ENCODE measurements at places on chromosomes 16 and 17.

- DNase-seq: no peak
Measured at GRCh38 chr16:19104607-19105006, 9.2 kb upstream of the ITPRIPL2 start.

DNA sequence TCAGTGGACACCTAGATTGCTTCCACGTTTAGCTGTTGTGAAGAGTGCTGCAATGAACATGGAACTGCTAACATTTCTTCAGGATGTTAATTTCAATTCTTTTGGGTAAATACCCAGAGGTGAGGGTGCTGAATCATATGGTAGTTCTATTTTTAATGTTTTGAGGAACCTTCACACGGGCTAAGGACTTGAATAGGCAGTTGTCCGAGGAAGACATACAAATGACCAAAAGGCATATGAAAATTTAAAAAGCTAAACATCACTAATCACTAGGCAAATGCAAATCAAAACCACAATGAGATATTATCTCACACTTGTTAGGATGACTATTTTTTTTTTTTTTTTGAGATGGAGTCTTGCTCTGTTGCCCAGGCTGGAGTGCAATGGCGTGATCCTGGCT, 173.3 kb downstream of the PRKCB start:
- no peak for DNase-seq

DNA sequence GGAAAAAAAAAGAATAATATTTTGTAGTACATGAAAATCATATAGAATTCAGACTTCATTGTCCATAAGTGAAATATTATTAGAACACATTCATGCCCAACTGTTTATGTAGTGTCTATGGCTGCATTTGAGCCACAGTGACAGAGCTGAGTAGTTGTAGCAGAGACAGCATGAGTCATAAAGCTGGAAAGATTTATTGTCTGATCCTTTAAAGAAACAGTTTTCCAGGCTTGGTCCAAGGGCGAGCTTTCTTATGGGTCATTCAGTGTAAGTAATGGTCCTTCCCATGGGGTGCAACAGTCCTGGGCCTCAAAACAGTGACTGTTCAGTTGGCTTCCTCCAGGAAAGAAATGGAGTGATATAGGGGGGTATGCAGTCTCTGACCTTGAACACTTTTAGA, 260.2 kb downstream of the HS3ST4 start:
- DNase-seq: no peak

GRCh38 chr16:3945751-3946603, 65.5 kb upstream of the CREBBP start:
- DNase-seq: no peak

DNA sequence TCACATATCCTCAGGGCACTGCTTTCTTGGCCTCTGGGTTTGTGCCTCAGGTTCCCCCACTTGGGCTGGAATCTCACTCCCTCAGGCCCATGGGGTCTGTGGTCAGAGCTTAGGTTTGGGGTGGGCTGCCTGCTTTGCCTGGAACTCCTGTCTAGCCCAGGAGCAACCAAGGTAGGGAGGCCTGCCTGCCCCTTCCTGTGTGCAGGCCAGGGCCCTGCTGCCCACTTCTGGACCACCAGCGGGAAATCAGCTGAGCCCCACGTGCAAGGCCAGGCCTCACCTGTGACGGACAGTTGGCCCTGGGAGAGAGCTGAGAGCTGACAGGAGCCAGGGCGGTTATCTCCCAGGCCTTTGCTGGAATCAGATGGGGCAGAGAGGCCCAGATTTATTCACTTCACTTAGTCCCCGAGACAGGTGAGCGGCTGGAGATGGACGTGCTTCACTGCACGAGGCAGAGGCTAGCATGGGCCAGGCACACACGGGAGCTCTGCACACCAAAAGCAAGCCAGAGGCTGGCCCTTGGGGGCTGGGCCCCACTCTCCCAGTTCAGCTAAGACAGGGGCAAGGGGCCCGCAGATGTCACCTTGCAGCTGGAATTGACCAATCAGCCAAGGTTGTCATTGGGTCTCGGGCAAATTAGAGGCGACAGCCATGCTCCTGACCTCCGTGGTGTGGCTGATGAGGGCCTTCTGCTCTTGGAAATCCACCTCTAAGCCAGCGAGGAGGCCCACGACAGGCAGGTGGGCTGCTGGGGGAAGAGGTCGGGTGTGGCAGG, 49.9 kb upstream of the DOC2B start:
- no peak for DNase-seq

GRCh38 chr17:546456-546855, 168.2 kb downstream of the VPS53 start:
- no peak for DNase-seq

Data from progenitor cell of endocrine pancreas (in vitro differentiated cells).